Endodermal cell (in vitro differentiated cells): ENCODE measurements at places on chromosomes 6 and 20. TPM values are rescaled to one million over a fixed set of nuclear protein-coding genes. Genes with fewer than 3 reads are reported as not detected.

The BPIFA1 gene
- total RNA-seq, result not detected in 3 replicates

The CGA gene
- not detected in 3 replicates for total RNA-seq

The SYNGAP1 gene
- 75.4 and 90.2 TPM in 2 replicates for total RNA-seq

The TRMT11 gene
- 27.2 and 29.4 TPM in 2 replicates for total RNA-seq

- H3K4me1 ChIP-seq, result peaks cover 3% of the 10 kb centered on the region
- no peak overlapping the region for H3K4me3 ChIP-seq
Observed at GRCh38 chr6:47736083-47736700, 37.8 kb downstream of the ADGRF4 start.

DNA sequence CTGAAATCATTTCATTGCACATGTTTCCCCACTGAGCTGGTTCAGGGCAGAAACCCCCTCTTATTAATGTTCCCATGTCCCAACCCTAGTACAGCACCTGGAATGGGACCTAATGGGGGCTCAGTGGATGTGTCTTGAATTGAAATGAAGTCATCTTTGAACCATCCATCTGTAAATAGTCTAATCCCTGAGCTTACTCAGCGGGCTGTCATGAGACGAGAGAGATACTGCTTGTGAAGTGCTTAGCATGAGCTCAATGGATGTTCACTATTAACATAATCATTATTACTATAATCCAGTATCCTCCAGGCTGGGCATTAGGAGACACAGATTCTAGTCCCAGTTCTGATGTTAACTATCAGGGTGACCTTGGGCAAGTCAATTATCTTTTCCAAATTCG is 106.6 kb upstream of the LRFN2 start:
- DNase-seq, result no peak
- H3K36me3 ChIP-seq, result no peaks in the 10 kb centered on the region
- H3K4me1 ChIP-seq, result peaks cover 5% of the 10 kb centered on the region
- no peak overlapping the region for H3K27ac ChIP-seq
